Body of pancreas (tissue), 4 donors: ENCODE measurements at places on chromosomes 7 and 10. TPM values are rescaled to one million over a fixed set of nuclear protein-coding genes. Genes with fewer than 3 reads are reported as not detected.
A peak's percentile ranks its signal among the peaks of the same experiment; 100 is the strongest.

DNA sequence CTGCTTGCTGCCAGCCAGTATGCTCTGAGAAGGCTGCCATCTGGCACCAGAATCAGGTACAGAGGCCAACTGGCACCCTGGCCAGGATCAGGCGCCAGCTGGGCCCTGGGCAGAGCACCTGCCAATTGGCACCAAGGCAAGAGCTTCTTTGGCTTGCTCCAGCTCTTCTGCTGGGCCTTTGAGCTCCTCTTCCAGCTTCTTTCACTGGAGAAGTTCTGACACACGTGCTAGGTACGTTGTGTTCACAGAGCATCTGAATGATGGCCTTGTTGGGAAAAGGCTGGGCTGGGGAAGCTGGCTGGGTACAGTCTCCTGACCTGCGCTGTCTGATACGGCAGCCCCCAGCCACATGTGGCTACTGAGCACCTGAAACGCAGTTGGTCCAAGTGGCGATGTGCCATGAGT lies 31.7 kb upstream of the OPALIN start:
- peak; percentile 95 for DNase-seq

GRCh38 chr10:27601503-27601902 lies 97.4 kb downstream of the RAB18 start:
- DNase-seq: no peak

GRCh38 chr7:129009437-129009836 lies 45.5 kb downstream of the TNPO3 start:
- DNase-seq: no peak

Gene EGR2
- total RNA-seq: 5.9 TPM

Gene CHAT
- not detected for total RNA-seq

GRCh38 chr7:134787720-134788119 lies 8.3 kb downstream of the CALD1 start:
- DNase-seq: no peak

Gene TMEM229A
- not detected for total RNA-seq

DNA sequence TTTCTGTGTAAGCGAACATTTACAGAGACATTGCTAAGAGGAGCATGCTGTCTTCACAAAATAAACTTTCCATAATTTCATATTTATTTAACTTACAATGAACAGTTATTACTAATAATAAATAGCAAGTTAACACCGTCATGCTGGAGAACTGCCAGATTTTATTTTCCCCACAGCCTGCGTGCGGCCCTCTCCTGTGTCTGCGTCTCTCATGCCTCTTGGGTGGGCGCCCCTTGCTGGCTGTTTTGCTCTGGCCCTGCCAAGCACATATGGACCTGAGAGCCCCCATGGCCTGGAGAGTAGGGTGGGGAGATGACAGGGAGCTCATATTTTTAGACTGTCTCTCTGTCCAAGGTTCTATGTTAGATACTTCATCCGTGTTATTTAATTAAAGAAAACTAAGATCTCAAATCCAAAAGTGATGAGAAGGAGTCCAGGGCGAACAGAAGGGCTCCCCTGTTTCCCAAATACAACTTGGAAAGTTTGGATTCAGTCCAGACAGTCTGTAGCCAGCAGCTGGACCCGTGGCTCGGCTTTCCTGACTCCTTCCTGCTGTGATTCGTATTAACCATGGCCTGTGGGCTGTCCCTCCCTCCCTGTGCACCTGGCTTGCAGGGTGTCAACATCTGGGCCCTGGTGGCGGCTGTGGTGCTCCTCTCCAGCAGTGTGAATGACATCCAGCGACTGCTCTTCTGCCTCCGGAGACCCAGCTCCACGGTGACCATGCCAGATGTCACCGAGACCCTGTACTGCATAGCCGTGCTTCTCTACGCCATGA lies 20.5 kb downstream of the FBH1 start:
- no peak for DNase-seq

Gene TUBB8
- total RNA-seq: 14.2 TPM

DNA sequence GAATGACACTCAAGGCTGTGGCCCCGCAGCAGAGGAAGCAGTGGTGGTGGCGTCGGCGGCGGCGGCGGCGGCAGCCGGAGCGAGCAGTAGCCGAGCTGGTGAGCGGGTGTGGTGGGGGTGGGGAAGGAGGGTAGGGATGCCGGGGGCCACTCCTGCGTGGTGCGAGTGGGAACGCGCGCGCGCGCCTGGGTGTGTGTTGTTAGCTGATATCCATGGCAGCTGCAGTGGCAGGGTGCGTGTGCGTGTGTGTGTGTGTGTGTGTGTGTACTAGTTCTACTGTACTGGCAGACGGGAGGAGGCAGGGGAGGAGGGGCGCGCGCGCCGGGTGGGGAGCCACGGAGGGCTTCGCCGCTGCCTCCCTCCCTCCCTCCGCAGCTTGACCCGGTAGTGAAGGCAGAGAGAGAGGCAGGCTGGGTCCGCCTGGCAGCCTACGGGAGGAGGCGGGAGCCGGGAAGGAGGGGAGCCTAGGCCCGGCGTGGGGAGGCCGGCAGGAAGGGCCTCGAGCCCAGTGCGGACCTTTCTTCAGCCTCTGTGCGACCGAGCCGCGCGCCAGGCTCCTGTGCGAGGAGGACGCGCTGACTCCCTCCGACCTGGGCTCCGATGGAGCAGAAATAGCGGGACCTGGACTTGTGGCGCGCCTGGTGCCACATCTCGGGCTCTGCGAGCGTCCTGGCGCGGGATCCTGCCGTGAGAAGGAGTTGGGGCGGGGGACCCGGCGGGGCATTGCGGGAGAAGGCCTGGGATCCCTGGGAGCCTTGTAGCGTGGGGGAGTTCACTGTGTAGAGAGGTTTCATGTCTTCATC lies at the start of gene MAGI2:
Gene MAGI2, minus strand, starts transcription at position 110 of the 803 bp plus-strand sequence. CDS start 347 bp downstream, outside the sequence.
- DNase-seq: peak; percentile 56

DNA sequence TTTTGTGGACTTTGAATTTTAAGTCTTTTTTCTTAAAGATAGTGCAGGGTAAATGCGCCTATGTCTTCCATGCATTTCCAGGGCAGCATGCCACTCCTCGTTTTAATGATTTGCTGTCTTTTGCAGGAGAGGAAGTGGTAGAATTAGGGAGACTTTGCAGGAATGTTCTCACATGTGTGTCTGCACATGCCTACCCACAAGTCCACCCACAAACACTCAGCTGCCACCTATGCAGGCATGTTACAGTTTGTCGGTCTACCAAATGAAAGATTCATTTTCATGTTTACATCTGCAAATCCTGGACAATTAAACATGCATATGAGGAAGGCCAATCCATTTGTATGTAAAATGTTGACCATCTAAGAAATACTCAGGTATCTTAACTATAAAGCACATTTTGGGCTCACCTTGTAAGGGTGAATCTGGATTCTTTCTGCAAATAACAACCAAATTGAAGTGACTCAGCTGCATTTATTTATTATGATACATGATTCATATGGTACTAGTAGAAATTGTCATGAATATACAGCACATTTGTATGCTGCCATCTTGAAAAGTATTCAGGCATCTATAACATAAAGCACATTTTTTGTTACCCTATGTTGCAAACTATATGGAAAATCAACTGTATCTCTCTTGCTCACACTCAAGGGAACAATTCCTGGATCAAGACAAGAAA lies 4.7 kb upstream of the TEX36 start:
- DNase-seq: no peak

Gene STEAP1
- 3.0 TPM for total RNA-seq

Gene ITGA8
- 0.66 TPM for total RNA-seq

Gene CREB3L2
- total RNA-seq: 28.0 TPM

GRCh38 chr10:51171946-51172345 lies 97.7 kb downstream of the PRKG1 start:
- no peak for DNase-seq

DNA sequence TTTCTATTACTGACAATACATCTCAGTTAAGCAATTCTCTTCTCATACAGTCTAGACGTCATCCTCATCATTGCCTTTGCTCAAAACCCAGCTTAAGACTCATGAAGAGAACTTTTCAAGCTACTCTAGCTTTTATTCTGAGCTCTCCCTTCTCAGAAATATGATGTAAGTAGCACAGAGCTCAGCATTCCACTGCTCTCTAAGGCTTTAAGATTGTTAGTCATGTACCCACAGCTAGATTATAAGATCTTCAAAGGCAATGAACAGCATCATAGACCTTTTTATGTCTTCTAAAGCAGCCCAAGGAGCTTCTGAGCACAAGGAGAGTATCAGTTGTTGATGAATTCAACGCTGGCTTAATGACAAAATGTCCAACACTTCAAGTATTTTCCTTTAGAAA lies 119.3 kb downstream of the NRP1 start:
- no peak for DNase-seq

Gene MOGAT3
- not detected for total RNA-seq

Gene NUTM2B
- total RNA-seq: 1.3 TPM

- no peak for DNase-seq
Observed at GRCh38 chr10:123148414-123149161, 652 bp downstream of the HMX2 start.

GRCh38 chr7:39733881-39734632 lies 110.7 kb downstream of the RALA start:
- DNase-seq: no peak

DNA sequence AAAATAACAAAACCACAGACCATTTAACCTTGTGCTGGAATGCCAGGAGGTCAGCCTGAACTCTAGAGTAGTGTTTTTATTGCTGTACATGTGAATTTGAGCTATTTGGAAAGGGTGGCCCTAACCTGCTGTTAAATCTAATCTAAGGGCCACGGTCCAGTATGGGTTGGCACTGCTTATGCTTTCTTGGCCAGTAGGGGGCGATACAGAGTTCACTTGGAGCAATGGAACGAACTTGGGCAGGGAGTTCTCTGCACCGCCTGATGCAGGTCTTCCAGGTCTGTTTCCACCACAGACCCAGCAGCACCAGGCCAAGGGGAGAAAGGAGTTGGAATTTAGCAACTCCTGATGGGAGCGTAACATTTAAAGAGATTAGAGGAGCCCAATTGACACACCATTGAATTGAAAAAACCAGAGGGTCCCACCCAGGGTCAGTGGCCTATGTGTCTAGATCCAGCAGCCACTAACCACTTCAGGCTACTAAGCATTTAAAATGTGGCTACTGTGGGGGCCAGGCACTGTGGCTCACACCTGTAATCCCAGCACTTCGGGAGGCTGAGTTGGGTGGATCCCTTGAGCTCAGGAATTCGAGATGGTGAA lies 75.7 kb upstream of the EFCAB10 start:
- peak; percentile 31 for DNase-seq

Gene ANTXRL
- not detected for total RNA-seq

Gene WNT8B
- total RNA-seq: not detected

DNA sequence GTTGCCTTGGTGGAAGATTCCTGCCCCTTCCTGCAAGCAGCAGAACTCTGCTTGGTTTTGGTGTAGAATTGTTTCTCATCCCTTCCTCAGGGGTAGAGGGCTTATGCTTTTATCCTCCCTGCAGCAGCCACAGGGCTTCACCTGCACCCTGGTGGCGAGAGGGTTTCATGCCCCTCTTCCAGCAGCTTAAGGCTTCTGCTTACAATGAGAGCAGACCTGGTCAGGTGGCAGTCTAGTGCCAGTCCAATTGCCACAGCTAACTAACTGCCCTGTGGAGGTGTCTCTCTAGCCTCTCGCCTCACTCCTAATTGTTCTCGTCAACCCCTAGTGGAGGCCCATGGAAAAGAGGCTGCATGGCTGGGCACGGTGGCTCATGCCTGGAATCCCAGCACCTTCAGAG lies 19.3 kb downstream of the ACBD7 start:
- no peak for DNase-seq

Gene ENO4
- not detected for total RNA-seq

GRCh38 chr7:131720703-131721102 lies 164.3 kb upstream of the PODXL start:
- no peak for DNase-seq

Gene TMEM184A
- total RNA-seq: 21.0 TPM

- DNase-seq: no peak
Observed at GRCh38 chr10:110323503-110323902, 18.8 kb upstream of the SMNDC1 start.

DNA sequence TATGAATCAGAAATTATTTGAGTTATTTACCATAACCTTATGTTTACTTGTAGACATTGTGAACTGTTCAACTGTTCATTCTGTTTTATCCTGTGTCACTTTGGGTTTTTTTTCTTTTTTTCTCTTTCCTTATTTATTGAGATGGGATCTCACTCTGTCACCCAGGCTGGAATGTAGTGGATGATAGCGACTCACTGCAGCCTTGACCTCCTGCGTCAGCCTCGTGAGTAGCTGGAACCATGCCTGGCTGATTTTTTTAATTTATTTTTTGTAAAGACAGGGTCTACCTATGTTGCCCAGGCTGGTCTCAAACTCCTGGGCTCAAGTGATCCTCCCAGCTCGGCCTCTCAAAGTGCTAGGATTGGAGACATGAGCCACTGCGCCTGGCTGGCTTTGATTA lies 97.1 kb downstream of the CSTF2T start:
- DNase-seq: no peak

DNA sequence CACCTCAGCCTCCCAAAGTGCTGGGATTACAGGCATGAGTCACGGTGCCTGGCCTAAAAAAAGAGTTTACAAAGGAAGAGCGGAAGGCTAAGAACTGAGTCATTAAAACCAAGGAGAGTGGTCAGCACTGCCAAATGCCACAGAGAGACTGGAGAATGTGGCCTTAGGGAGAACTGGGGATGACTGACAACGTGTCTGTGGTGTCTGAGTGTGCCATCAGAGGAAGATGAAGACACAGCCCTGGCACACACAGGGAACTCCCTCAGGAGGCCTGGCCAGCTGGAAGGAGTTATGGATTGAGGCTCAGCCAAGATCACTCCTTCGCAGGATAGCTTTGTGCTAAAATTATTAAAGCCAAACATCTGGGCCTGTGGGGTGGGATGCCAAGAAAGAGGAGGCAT lies 3.9 kb upstream of the INA start:
- peak; percentile 10 for DNase-seq

- DNase-seq: no peak
Observed at GRCh38 chr10:102651455-102652169, 7.3 kb downstream of the TRIM8 start.

Gene HABP2
- 9.2 TPM for total RNA-seq

Gene NXPH1
- not detected for total RNA-seq

Gene CHN2
- 55.7 TPM for total RNA-seq

DNA sequence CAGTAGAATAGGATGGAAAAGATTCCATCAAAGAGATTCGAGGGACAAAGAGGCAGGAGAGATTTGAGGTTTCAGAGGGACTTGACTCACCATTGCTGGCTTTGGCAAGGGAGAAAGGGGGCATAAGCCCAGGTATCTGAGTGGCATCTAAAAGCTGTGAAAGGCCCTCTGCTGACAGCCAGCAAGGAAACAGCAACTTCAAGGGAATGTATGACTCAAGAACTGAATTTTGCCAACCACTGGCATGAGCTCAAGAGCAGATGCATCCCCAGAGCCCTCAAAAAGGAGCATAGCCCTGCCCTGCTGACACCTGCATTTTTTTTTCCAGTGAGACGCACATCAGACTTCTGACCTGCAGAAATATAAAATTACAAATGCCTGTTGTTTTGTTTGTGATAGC lies 19.6 kb upstream of the ADAM12 start:
- no peak for DNase-seq

Gene IL15RA
- 14.3 TPM for total RNA-seq
